ENCODE measurements at places on chromosomes 6 and 20.

GRCh38 chr20:57671662-57672061, 38.2 kb downstream of the PMEPA1 start:
- no peak for DNase-seq

DNA sequence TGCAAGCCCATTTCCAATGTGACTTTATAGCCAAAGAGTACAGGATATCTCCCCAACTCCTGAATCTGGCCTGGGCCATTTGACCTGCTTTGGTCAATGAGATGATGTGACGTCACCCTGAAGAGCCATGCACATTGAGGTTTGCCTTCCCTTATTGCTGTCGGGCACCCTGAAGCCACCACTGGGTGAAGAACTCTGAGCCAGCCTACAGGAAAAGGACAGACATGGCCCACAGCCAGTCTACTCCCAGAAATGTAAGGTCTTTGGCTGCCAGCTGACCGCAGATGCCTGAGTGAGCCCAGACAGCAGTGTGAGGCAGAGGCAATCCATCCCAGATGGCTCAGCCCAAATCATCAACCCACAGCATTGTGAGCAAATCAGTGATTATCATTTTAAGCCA, 3.7 kb upstream of the SYNDIG1 start:
- DNase-seq, result peak; percentile 83

GRCh38 chr20:61776491-61777075, 289.1 kb downstream of the TAF4 start:
- no peak for DNase-seq

DNA sequence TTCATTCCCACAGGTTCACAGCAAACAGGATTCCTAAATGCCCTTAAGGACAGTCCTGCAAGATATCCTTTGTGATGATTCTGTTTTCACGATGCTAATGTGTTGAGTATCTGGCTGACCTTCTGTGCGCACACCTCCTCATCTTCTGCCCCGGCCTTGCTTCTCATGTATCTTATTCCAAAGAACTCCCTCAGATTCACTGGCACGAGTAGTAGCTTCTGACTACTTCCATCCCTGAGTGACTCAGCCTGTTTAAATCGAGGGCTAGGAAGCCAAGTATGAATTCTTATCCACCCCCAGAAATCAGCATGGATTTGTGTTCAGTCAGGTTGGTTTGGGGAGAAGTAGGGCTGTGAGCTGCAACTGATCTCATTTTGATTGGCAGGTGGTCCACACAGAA, 190.2 kb upstream of the SNX9 start:
- no peak for DNase-seq

- DNase-seq, result no peak
Measured at GRCh38 chr6:90136176-90136575, 160.5 kb downstream of the BACH2 start.

DNA sequence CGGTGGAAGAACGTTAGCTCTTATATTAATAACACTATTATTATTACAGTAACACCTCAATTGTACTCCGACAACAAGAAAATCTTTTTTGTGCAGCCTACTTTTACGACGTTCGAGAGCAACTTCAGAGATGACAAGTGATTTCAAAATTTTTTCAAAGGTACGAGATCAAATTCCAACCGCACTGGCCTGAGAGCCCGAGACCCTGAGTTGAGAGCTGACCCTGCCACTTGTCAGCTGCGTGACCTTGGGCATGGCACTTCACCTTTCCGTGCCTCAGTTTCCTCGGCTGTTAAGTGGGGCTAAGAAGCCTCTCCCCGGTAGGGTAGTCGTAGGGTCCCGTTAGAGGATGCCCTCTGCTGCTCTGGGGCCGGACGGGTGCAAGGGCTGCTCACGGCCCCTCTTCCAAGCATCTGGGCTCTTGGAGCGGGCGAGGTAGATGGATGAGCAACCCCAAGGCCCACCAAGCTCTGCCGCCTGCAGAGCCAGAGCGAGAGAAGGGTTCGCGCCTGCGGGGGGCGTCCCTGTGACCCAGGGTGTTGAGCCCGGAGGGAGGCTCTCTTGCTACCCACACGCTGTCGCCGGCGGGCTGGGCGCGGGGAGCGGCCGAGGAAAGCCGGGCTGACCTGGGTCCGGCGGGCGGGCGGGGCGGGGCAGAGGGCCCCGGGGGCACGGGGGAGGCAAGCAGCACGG, 510 bp downstream of the NDRG3 start:
- DNase-seq, result no peak

DNA sequence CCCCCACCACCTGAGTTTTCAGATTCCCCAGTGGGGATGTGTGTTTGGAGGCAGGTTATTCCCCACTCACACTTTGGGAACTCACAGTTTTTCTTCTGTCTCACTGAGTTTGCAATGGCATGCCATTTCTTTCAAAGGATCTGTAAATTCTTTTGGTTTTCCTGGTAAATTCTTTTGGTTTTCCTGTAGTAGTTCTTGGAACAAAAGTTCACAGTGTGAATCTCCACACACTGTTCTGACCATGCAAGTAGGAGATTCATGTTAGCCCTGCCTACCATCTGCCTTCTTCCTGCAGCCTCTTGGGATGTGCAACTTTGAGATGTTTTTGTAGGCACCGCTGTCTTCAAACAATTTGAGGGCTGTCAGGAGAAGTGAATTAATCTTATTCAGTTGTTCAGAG, 165.6 kb upstream of the OGFRL1 start:
- DNase-seq, result no peak

GRCh38 chr20:23835716-23836115, 9.2 kb upstream of the CST2 start:
- DNase-seq, result no peak

DNA sequence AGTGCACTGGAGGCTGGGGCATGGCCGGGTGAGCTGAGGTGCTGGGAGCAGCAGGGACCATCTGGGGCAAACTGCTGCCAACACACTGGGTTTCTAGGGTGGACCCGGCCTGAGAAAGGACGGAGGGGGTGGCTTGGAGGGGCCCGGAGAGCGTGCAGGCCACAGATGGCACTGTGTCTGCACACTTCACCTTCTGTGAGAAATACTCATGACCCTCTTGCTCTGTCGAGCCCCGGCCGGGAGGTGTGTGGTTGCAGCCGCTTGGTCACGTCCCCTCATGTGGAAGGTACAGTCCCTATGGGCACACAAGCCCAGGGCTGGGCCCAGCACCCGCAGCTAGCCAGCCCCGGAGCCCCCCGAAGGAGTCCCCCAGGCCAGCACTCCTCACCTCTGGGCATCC, 59.7 kb downstream of the RBM38 start:
- no peak for DNase-seq

DNA sequence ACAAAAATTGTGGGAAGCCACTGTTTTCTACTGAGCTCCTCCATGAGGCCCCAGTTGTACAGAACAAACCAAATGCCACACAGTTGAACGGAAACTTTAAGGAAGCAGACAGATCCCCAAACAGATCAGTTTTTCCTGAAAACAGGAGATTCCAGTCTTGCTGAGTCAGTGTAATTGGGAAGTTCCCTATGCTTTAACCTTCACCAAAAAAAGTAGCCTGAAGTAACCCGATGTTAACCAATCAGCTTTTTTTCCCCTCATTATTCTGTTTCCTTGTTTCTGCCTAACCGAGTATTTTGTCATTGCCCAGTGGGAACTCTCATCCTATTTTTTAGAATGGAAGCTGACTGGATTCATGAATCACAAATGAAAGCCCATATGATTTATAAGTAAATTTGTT, 36.7 kb downstream of the MARCKS start:
- DNase-seq, result no peak

- no peak for DNase-seq
Measured at GRCh38 chr6:19128701-19129100, 708.5 kb upstream of the ID4 start.
